CD4-positive, alpha-beta T cell (primary cell): ENCODE measurements at places on chromosomes 4 and X.

GRCh38 chr4:2961811-2962441 is 1.3 kb downstream of the NOP14 start:
- no peak for DNase-seq

- no peak for DNase-seq
Measured at GRCh38 chrX:107686026-107686425, 57.7 kb downstream of the PRPS1 start.

GRCh38 chr4:95183656-95184408 is 364.9 kb downstream of the UNC5C start:
- no peak for DNase-seq

DNA sequence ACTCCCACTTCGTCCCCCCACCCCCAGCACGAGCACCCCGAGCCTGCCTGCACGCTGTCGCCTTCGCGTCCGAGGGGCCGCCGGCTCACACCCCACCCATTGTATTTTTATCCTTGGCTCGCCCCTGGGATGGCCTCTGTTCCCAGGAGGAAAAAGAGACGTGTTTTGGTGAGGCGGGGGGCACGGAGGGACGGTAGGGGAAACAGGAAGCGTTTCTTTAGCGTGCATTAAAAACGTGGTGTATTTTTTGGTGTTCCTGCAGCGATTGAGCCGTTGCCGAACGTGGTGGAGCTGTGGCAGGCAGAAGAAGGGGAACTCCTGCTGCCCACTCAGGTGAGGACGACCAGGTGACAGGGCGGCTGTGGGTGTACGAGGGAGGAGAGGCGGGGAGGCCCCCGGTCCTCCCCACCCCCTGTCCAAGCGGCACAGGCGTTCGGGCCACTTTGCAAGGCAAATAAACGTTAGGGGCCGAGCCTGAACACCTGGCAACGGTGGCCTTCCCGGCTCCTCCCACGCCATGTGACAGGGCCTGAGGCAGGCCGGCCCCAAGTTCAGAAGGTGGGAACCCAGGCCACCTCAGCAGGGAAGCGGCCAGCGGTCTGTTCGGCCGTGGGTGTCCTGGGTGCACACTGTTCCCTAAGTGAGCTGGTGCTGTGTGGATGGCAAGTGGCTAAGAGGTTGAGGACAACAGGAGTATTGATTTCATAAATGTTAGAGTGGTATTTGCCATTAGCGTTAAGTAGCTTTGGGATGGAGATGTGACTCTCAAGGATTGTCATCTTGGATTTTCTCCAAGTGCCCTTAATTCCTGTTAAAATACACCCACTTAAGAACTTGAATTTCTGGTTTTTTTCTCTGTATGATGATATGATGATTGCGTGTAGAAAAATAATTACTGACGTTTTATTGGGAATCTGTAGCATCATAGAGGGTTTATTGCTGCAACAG is 1.1 kb downstream of the TMEM131L start:
- DNase-seq: no peak

GRCh38 chr4:139840773-139841172 is 175.2 kb downstream of the MGST2 start:
- DNase-seq: no peak

DNA sequence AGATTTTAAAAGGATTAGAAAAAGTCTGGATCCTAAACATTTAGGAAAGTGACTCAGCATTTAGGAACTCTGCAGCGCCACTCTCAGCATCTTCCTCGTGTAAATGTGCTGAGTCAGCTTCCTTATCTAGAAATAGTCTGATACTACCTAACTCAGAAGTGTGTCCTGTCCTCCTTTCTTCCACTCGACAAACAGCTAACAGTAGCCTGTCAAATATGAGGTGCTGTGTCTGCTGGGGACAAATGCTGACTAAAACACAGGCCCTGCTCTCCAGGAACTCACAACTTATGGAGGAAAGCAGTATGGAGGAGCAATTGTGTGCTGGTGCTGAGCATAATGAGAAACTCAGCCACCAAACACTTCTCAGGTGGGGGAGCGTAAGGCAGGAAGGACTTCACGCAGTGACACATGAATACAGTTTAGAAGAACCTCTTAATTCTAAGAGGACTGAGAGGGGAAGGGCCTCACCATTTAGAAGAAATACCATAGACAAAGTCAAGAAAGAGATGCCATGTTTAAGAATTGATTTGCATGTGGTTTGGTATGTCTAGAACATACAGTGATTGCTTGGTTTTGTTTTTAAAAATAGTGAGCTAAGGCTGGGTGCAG is 125.3 kb downstream of the SOWAHB start:
- DNase-seq: no peak

DNA sequence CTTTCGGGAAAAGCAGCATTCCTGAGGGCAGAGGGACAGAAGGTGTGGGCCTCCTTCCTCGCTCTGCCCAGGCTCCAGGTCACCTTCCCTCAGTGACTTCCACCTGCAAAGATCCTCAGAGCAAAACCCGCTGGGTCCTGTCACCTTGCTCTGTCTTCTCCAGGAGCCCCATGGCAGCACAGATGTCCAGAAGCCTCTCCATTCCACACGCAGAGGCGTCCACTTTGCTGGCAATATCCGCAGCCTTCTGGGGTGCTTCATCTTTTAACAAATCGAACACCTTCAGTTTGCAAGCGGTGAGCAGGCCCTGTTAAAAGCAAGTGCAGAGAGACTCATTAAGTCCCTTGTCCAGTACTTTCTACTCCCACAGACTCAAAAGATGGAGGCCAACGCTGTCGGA is 27.3 kb downstream of the ASMTL start:
- DNase-seq: no peak

- DNase-seq: no peak
Measured at GRCh38 chrX:153673428-153674218, at the start of gene PNCK. Gene PNCK, minus strand, starts transcription at chrX:153673813. Its CDS starts 737 bp downstream, at chrX:153673076.

DNA sequence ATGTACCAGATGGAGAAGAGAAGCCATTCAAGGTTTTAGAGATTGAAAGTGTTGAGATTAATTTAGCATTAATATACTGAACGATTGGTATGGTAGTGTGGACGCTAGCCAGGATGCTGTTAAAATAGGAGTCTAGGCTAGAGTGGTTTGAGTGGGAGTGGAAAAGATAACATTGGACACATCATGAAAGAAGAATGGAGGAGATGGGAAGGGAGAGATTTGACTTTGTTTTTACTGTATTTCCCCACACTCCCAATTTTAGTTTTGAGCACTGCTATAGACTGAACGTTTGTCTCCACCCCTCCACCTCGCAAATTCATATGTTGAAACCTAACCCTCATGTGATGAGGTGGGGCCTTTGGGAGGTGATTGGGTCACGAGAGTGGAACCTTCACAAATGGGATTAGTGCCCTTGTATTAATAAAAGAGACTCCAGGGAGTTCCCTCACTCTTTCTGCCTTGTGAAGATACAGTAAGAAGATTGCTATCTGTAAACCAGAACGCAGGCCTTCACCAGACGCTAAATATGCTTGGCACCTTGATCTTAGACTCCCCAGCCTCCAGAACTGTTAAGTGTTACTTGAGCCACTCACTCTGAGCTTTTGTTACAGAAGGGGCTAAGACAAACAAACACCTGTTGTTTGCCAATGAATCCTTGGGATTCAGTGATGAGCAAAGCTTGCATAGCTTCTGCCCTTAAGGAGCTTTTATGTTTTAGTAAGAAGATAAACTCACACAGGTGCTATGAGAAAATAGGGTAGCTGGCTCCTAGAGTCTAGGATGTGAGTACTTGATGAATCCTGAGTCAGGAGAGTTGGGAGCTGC is 25.8 kb downstream of the USP9X start:
- no peak for DNase-seq

- peak; percentile 78 for DNase-seq
Measured at GRCh38 chrX:71618303-71618721, at the start of gene CXCR3. Gene CXCR3, minus strand, starts transcription at chrX:71618511. Its CDS starts 62 bp downstream, at chrX:71618449.

- no peak for DNase-seq
Measured at GRCh38 chrX:38746102-38746501, 55.2 kb upstream of the MID1IP1 start.

- DNase-seq: no peak
Measured at GRCh38 chrX:136210243-136210642, 41.0 kb downstream of the MAP7D3 start.

DNA sequence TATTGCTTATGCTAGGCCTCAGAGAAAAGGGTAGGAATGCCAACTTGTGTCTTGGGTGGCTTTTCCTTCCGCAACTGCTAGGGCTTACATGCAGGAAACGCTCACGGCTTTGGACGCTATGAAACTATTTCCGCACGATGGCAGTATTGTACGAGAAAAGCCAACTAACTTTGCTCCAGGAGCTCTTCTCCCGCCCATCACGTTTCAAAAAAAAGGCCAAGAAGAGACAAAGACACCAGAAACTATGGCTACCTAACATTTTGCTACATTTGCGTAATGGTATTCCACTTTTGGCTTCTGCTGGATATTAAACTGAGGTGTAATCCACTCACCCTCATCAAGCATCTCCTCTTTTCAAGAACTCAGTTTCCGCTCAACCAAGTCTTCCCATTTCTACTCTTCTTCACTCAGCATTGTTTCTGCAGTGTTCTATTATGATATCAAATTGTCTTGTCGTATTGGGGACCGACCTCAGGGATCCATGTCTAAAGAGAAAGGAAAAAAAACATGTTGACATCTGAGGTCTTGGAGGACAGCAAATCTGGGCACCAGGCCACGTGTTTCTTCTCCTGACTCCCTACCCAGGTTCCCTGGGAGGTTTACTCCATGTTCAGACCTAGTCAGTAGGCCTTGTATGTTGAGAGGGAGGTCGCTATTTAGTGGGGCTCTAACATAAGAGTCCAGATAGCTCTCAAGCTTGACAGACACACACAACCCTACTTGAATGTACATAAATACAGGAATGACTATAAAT is 239.4 kb upstream of the STK26 start:
- DNase-seq: no peak

GRCh38 chrX:41142130-41142910 is 57.1 kb downstream of the USP9X start:
- no peak for DNase-seq

GRCh38 chr4:21869978-21870745 is 78.4 kb downstream of the KCNIP4 start:
- no peak for DNase-seq

GRCh38 chr4:124904723-124905388 is 192.3 kb upstream of the ANKRD50 start:
- no peak for DNase-seq

GRCh38 chr4:148091896-148092295 is 350.3 kb downstream of the NR3C2 start:
- DNase-seq: no peak

- DNase-seq: no peak
Measured at GRCh38 chrX:46165411-46165810, 379.8 kb downstream of the ZNF674 start.

- peak; percentile 1 for DNase-seq
Measured at GRCh38 chrX:43333543-43333942, 322.6 kb upstream of the MAOA start.

DNA sequence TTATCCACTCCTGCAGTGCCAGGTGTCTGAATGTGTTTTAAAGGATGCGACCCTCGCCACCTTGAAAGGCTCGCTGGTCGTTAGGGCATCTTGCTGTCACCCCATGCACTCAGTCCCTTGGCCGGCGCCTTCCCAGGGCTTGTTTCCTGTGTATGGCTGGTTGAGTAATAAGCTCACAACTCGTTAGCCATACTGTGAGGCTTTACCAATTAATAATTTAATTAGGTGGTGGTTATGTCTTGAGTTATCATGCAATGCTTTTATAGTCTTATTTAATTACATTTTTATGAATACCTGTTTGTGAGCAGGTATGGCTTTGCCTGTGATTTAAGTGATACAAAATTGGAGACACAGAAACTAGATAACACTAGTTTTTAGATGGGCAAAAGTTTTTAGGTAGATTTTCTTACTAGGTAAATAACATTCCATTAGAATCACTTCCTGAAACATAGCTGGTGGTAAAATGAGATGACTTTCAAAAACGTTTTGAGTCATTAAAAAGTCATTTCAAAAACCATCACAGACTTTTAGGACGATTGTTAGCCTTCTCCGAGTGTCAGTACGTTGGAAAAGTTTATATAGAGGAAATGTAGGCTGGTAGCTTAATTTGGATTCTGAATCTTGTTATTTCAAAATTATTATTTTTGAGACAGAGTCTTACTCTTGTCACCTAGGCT is 18.2 kb downstream of the PTTG2 start:
- DNase-seq: no peak

DNA sequence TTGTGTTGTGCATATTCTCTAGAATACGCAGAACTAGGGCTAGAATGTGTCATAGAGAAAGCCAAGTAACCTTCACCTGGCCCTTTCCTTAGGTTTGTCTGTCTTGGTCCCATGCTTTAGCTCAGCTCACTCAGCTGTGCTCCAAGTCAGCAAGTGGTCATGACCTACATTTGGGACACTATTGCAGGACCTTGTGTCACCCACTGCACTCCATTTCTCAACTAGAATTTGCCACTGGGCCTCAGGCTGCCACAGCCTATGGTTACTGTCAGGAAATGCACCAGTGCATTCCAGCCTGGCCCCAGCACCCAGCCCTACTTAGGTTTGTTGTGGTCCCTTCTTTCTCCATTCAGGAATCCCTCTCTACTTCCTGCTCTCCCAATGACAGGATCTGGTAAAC is 7.7 kb upstream of the FGG start:
- no peak for DNase-seq

- no peak for DNase-seq
Measured at GRCh38 chr4:2093265-2093664, 34.1 kb downstream of the NAT8L start.

GRCh38 chrX:16992445-16992844 is 46.0 kb downstream of the REPS2 start:
- no peak for DNase-seq

GRCh38 chrX:23497919-23498318 is 163.3 kb downstream of the PTCHD1 start:
- no peak for DNase-seq

GRCh38 chr4:107997794-107998193 is 8.1 kb downstream of the HADH start:
- DNase-seq: no peak

DNA sequence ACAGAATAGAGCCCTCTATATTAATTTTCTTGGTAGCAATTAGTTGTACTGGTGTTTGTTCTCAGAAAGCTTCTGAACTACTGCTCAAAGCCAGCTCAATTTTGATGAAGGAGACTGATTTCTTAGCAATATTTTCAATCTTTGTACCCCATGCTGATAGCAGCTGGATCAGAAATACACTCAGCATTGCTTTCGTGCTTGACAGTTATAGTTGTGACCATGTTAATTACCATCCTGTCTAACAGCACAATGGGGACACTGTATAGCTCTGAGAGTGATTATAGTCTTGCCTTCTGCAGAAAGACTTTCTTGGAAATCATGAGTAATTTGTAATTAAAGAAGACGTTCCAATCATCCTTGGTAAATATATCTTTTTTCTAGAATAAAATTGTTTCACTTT is 79.7 kb upstream of the GNPDA2 start:
- DNase-seq: no peak

DNA sequence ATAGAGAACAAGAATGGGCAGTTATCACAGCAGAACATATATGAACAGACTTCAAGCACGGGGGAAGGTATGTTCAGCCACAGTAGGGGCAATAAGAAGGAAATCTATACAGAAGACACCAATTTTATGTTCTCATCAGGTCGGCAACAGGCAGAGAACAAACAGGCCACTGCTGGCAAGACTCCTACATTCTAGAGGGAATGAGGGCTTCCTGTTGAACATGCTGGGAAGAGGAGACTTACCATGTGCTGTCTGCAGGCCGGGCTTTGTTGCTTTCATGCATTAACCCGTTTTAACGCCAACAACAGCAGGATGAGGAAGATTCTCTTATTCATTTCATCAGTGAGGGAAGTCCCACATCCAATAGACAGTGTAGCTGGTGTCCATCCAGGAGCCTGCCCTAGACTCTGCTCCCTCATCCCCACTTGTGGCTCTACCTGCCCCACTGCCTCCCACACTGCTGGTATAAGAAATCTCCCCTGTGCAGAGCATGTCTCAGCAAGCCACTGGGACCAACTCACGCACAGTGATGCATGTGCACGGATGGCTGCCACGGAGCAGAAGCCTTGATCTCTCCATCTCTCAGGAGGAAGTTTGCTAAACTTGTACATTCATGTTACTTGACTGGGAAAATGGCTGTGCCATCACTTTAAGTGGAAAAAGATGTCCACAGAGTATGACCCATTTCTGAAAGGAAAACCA is 84.5 kb downstream of the ACOX3 start:
- DNase-seq: no peak
